ENCODE measurements at places on chromosomes 11 and 22. TPM values are rescaled to one million over a fixed set of nuclear protein-coding genes. Genes with fewer than 3 reads are reported as not detected.

The RSF1 gene
- 71.9 TPM for total RNA-seq

DNA sequence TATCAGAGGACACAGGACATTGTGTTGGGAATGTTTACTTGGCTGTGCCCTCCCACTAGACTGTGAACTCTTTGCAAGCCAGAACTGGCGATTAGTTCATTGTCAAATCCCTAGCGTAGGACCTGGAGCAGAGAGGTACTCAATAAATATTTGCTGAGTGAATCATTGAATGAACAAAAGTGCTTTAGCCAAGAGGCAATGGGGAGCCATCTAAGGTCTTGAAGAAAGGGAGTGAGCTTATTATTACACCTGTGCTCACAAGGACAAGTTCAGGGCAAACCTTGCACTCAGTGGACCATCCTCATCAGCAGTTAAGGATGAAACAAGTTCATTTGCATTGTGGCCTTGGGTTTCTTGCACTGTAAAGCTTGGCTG, 1.1 kb upstream of the RASSF10 start:
- no peak for DNase-seq

- no peak for DNase-seq
These were observed 5.6 kb downstream of the NRGN start for GRCh38 chr11:124745270-124745834.

DNA sequence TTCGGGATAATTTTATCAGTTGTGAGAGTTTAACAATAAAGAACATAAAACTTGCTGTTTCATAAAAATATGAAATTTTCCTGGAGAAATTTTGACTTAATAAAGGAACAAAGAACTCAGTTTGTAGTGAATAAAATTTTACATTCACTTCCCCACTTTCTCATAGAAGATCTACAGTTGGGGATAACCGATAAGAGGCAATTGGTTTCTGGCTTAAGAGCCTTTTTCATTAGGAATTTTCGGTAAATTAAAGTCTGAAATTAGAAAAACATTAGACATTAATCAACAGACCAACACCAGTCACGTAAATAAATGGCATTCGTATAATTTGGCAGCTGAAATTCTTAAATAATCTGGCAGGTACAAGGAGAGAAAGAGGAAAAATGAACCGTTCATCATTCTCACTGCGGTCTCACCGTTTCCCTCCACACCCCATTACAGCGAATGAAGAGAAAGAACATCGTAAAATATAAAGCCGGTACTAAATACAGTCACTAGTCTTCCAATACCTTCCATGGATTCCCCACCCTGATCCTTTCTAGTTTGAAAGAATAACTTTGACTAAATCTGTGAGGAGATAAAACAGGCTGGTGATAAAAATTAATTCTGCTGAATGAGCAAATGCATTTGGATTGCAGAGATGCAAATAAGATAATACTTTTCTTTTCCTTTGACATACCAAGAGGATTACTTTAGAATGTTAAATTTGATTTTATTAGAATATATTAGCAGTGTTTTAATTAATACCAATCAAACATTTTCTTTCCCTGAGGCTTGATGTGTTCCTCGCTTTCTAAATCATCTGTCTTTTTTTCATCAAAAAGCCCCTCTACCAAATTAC, 19.5 kb downstream of the BLID start:
- DNase-seq = no peak

GRCh38 chr11:28366549-28367346, 258.6 kb downstream of the METTL15 start:
- no peak for DNase-seq
